Stimulated activated CD4-positive, alpha-beta T cell treated with anti-CD3 and anti-CD28 coated beads, TNF-alpha, amount 100 ng/mL, for 1 hour (primary cell): ENCODE measurements at places on chromosomes 6 and 20.

DNA sequence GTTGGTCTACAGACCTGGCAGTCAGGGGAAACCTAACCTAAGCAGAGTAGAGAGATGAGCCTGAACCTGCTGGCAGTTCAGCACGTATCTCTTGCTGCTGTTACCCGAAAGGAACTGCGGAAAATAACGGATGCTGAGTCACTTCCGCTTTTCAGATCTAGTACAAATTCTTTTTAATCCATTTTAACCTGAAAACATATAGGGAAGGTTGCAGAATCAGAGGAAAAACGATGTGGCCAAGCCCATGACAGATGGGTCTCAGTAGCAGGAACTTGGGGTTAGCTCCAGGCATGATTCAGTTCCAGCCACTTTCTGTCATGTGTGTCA lies 351.9 kb upstream of the PRND start:
- no peak for DNase-seq

GRCh38 chr20:39268981-39269461 lies 306.9 kb downstream of the DHX35 start:
- no peak for DNase-seq

DNA sequence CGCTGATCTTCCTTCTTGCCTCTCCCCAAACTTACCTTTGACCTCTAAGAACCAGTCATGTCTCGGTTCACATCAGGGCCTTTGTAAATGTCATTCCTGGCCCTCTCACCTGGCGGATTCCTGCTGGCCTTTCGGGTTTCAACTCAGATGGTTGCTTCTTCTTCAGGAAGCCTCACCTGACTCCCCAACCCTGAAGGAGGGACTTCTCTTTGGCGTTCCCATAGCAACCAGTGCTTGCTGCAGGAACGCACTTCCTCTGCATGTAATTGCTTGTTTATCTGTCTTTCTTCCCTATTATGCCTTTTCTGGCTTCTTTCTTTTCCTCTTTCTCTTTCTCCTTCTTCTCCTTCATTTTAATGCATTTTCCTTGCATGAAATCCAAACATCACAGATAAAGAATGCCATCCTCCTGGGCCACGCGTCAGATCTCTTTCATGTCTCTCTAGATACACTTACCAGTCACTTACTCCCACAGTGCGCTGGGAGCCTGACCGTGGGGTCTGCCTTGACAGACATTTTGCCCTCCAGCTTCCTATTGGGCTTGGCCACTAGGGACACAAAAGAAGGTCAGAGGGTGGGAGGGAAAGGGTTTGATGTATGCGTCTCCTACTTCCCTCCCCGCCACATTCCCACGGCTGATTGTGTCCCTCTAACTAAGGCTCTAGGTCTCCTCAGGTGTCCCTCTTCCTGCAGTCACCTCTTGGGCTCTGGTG lies 295.7 kb upstream of the TSHZ2 start:
- DNase-seq: no peak

GRCh38 chr20:21681922-21682318 lies 23.5 kb upstream of the PAX1 start:
- DNase-seq: no peak

GRCh38 chr6:13239530-13240455 lies 88.5 kb downstream of the TBC1D7 start:
- DNase-seq: no peak

DNA sequence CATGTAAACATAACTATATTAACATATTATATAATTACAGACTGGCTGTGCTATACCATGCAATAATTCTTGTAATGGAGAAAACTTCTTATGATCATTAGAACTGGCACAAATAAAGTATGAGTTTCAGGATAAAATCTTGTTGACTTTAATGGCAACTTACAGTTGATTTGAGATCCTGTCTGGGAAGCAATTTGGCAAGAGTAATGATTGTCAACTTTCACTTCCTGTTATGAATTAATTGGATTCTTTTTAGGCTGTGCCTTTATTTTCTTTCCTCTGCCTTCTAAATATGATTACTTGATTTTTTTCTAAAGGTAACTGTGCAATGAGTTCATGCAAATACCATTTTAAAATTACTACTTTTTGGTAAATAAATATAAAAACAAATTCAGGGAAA lies 158.1 kb upstream of the B3GAT2 start:
- DNase-seq: no peak

GRCh38 chr6:52392944-52393343 lies 27.2 kb upstream of the EFHC1 start:
- no peak for DNase-seq

GRCh38 chr6:132253211-132253610 lies 148.1 kb downstream of the MOXD1 start:
- no peak for DNase-seq

DNA sequence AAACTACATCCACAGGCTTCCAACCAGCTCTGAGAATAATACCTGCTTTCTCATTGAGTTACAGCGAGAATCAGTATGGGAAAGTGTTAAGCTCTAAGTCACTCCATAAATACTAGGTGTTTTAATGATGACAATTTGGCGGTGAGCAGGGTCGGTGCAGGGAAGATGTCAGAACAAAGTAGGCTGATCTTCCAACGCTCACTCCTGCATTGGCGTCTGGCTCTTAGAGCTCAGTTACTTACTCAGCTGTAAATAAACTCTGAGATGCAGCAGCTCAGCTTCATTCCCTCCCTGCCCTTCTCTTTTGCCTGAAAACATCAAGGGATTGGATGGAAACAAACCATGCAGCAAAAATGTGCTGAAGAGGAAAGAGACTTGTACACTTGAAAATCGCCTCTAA lies 102.5 kb upstream of the SPACA1 start:
- no peak for DNase-seq
